ENCODE measurements at places on chromosomes 5 and 9.
A peak's percentile ranks its signal among the peaks of the same experiment; 100 is the strongest.

- DNase-seq: no peak
Measured at GRCh38 chr5:1262381-1262780, 32.5 kb downstream of the TERT start.

DNA sequence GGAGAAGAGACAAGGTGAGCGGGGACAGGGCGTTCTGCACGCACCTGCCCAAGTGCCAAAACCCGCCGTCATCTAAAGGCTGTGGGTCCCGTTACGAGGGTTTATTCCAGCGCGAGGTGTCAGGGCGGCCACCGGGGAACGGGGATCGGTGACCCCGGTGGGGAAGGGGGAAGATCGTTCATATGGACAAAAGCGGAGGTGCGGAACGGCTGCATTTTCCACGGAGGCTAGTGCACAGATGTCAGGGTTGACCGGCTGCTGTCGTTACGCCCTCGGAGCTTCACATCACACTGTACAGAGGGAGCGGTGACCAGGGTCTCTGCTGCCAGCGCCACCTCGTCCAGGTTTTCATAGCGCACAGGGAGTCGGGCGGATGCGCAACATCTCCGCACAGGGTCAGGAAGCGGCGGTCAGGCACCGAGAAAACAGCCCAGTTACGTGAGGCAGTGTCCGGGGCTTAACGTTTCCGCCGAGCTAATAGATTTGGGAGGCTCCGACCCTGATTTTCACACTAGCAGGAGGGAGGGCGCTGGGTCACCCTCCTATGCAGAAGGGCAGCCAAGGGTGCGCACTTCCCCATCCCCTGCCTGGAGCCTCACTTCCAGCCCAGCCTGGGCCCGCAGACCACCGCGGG is 13.5 kb downstream of the BTNL9 start:
- DNase-seq: no peak

DNA sequence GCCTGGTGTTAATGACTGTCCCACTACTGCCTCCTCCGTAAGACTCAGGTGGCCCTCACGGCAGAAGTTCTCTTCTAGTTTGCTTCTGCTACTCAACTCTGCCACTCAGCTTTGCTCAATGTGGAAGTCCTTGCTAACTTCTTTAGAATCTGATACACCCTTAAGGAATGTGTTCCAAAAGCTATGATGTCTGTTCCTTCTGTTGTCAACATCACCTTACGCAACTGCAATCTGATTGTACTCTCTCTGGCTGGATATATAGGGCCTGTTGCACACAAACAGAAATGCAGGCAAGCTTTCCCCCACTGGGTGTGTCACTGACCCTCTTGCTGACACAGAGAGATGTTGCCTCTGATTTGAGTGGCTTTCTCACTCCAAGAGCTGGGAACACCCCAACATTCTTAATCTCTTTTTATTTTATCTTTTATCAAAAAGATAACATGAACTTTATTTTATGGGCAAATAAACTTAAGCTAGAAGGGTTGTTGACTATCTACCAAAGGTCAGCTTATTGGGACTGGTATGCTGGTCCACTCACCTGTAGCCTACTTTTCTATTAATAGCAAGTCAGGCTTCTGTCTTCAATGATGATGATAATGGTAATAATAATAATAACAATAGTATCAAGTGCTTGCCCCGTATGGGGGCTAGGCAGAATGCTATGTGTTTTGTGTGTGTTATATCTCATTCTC is 25.2 kb downstream of the TMEM252 start:
- DNase-seq: no peak

- DNase-seq: no peak
Measured at GRCh38 chr5:112012104-112012503, 255.1 kb upstream of the NREP start.

- no peak for DNase-seq
Measured at GRCh38 chr5:56412601-56413379, 179.7 kb upstream of the ANKRD55 start.

DNA sequence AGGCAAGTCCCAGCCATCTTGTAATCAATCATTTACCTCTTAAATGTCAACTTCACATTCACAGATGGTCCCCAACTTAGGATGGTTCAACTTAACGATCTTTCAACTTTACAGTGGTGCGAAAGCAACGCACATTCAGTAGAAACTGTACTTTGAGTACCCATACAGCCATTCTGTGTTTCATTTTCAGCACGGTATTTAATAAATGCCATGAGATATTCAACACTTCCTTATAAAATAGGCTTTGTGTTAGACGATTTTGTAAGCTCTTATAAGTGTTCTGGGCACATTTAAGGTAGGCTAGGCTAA is 47.1 kb upstream of the ANGPTL2 start:
- DNase-seq: no peak

DNA sequence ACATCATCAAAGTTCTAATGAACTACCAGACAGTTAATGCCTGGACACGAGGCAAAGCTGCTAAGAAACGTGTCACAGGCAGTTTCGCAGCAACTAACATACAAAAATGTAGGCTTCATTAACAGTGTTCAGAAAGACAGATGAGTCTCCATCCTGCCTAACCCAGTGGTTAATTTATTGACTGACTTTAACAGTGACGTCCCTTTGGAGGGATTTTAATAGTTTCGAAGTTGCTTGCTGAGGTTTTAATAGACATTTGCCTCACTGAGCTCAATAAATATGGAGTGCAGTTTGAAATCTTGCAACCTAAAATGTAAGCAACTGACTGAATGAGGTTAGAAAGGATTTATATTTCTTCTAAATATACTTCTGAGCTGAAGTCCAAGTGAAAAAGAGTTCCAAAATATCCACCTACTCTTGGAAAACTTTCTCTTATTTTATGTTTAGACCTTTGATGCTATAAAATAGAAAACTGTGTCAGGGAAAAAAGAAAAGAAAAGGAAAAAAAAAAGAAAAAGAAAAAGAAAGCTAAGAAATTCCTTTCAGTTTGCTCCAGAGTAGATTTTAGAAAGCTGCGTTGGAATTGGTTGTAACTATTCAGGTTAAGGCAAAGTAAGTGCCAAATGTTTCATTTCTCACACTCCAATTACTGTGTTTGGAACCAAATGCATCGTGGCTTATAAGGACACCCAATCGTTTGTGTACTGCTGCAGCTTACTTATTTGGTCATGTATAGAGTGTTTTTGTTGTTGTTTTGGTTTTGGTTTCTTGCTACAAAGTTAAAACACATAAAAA is 2016.6 kb downstream of the MAT2B start:
- no peak for DNase-seq

DNA sequence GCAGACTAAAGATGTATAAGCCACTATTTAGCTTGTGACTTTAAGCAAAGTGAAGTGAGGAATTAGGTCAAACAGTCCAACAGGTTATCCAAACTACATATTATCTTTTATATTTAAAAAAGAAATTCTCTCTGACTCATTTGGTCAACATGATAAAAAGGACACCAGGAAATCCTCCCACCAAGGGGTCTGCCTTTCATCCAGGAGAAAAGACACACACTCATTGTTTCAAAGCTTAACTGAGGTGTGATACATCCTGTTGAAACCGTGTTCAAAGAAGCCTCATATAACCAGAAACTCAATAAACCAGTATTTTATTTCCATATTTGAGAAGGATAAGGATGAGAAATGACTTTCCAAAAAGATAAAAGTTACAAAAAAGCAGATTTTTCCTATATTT is 417.1 kb downstream of the HCN1 start:
- DNase-seq: no peak

DNA sequence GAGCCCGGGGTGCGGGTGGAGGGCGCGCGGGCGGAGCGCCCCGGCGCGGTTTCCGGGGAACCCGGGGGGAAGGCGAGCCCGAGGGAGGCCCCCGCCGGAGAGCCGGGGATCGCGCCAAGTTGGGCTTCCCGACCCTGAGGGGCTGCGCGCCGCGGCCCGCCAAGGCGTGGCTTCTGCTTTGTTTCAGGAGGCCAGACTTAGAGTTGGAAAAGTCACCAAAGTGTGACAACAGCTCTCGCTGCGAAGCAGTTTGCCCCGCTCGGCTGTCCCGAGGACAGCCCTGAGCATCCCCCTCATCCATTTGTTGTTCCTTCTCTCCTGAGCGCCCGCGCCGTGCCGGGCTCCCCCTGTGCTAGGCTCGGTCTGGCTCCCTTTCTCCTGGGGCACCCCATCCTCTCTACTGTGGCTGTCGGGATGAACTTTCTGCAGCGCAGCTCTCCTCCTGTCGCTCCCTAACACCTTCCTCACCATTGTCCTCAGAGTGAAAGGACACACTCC is 410 bp downstream of the GLIPR2 start:
- no peak for DNase-seq

- no peak for DNase-seq
Measured at GRCh38 chr9:131645078-131645776, 94.6 kb downstream of the RAPGEF1 start.

DNA sequence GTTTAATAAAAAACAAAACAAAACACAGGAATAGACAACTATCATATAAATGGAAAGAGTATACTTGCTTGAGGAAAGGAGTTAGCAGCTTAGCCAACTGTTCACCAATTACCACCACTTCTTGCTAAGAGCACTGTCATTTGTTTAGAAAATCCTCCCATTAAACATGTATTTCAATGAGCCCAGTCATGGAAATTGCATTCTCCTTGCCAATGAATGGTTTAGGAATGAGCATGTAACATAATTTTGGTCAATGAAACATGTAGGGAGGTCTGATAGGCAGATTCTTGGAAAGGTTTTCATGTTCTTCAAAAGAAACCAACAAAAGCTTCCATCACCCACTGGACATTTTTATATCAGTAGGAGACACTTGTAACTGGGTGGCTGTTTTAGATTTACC is 502.8 kb upstream of the PAPPA start:
- no peak for DNase-seq

DNA sequence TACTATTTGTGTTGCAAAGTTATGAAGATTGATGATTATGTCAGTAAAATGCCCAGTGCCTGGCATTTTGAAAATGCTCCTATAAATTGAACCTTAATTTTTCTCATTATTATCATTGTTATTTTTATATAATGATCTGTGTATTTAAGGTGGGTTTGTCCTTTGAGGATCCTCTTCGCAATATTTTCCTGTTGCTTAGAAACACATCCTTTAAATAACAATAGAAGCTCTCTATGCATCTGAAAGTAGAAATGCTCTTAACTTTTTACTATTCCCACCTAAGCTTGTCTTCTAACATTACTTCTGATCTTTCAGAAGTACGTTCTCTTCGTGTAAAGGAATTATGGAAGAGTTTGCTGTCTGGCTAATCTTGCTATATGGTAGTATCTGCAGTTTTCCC is 214.7 kb upstream of the TLX3 start:
- no peak for DNase-seq

- DNase-seq: no peak
Measured at GRCh38 chr9:121868626-121869025, 217.2 kb downstream of the DAB2IP start.

DNA sequence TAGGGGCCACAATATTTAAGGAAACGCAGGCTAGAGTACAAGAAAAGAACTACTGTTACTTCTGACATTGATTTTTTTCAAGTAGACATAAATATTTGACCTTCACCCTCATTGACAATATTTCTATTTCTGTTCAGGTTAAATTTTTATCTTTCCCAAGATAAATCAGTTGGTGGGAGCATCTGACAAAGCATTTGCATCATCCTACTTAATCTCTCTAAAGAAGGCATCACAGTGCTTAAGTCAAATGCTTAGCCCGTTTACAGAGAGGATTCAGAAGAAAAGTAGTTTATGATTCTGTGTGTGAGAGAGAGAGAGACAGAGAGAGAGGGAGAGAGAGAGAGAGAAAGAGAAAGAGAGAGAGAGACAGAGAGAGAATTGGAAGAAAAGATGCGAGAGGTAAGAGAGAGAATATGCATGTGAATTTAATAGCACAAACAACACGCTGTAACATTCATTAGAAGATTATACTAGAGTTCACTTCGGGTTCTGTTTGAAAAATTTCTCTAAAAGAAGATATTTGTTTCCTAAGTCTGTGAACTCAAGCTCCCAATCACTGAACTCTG is 1093.3 kb upstream of the CDH6 start:
- peak; percentile 89 for DNase-seq
